Mucosa of descending colon (tissue), 3 donors: ENCODE measurements at places on chromosomes 5 and 9.

DNA sequence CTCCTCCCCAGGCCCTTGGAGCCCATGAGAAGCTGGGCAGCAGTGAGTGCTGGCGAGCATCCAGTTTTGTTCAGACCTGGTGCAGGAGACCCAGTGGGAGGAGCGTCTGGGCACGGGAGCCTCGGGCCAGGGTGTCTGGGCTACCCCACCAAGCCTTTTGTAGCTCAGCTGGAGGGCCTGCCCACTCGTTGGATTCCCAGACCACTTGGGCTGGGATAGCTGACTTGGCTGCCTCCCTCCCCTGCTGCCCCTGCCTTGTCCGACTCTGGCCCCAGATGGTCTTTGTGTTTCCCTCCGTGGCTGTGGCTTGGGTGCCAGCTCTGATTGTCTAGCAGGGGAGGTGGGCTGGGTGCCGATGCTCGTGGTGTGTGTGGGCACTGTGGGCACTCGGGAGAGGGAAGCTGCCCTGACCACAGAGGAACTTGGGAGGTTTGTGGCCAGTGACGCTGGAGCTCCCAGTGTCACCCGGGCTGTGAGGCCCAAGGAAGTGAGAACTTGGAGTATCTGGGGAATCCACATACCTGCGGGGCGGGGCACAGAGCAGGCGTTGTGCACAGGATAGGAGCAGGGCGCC lies 47.3 kb downstream of the WNK2 start:
- DNase-seq: peak; percentile 74

- DNase-seq: no peak
These were observed 31.9 kb downstream of the NEUROG1 start for GRCh38 chr5:135503871-135504270.

GRCh38 chr5:168169791-168170190 lies 121.7 kb upstream of the WWC1 start:
- DNase-seq: no peak

DNA sequence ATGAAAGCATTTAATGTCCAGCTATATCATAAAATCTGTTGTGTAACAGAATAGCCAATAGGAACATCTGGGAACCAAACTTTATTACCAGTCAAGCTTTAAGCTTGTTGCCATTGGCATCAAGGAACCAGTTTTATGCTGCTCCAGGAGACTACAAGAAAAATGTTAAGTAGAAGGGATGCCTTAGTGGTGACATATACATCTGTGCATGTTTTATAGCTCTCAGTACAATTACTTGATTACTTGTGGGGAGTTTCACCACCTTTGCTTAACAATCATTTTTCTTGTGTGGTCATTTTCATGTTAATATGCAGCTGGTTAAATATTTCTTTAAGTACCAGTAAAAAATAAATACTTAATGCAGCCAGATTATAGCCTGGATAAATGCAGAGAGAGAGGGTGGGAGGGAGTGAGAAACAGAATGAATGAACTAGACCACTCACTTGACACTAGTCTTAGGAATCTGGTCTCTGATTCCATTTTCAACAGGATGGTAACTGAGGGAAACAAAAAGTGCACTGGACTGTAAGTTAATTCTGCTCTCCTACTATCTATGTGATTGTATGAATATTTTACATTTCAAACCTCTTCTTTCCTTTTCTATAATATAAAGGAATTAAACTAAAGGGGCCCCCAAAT lies 35.7 kb upstream of the LURAP1L start:
- DNase-seq: no peak

DNA sequence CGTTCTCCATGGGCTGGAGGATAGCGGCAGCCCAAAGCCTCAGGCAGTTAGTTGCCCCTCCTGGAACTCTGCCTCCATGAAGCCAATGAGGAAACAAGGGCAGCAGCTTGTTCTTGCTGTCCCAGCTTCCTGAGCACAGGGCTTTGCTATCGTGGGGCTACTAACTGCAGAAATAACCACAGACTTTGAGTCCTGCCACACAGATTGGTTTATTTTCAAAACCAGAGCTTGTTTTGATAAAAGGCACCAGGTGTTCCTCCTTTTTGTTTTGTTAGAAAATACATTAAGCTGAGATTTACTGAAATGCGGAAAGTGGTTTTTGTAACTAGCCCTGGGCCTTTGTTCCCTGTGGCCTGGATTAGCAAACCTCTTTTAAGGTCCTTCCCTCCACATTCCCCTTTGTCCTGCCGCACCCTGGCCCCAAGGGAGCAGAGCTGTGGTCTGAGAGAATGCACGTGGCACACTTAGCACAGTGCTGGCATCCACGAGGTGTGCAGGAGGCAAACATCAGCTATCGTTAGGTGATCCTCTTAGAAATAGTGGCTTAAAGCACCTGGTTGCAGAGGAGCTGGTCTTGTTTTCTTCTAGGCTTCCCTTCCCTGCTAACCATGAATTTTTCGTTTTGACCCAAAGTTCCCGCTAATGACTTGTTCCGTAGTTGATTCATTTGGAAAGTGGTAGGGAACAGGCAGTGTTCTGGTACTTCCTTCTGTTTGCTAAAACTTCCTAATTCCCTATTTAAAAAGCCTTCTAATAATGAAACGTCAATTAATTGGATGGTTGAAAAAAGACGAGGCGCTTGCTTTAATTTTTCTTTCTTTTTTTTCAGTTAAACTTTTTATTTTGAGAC lies 21.5 kb downstream of the MVB12B start:
- DNase-seq: peak; percentile 75

GRCh38 chr5:1129711-1130055 lies 17.8 kb upstream of the SLC12A7 start:
- peak; percentile 77 for DNase-seq

- DNase-seq: no peak
These were observed 1336.2 kb upstream of the C9orf72 start for GRCh38 chr9:28909526-28909925.
